Smooth muscle cell of trachea (primary cell): ENCODE measurements at places on chromosomes 11 and 22. TPM values are rescaled to one million over a fixed set of nuclear protein-coding genes. Genes with fewer than 3 reads are reported as not detected.

The GPR83 gene
- total RNA-seq, result under 0.01 TPM in 1 of 2 replicates, not detected in the other

The RIMBP3B gene
- total RNA-seq, result 0.17 TPM in 1 of 2 replicates, not detected in the other

The TIGD3 gene
- under 0.01 TPM in 1 of 2 replicates, not detected in the other for total RNA-seq

The USP2 gene
- total RNA-seq, result 0.29 and 0.83 TPM in 2 replicates

The SMTNL1 gene
- not detected in 2 replicates for total RNA-seq

The DTX4 gene
- 4.4 and 9.3 TPM in 2 replicates for total RNA-seq

The IL18 gene
- 0.33 and 0.87 TPM in 2 replicates for total RNA-seq

The FAM227A gene
- 1.2 and 2.0 TPM in 2 replicates for total RNA-seq

The SLC22A12 gene
- not detected in 2 replicates for total RNA-seq

The TBX10 gene
- not detected in 2 replicates for total RNA-seq

The SPDYC gene
- total RNA-seq, result not detected in 2 replicates

The SDHAF2 gene
- 33.7 and 52.7 TPM in 2 replicates for total RNA-seq
